ENCODE measurements at places on chromosomes 7 and 10.

DNA sequence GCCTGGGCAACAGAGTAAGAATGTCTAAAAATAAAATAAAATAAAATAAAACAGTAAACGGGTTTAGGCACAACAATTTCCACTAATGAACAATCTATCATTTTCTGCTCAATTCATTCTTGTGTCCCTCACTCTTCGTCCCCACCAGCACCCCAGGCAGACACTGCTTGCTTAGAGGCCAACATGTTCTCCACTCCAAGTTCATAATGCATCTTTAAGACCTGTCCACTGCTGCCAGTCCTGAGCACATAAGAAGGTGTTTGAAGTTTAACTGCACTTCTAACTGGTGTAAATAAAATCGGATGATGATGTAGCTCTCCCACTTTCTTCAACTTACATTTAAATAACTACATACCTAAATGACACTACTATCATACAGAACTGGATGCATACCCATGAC is 13.2 kb downstream of the PDLIM1 start:
- DNase-seq = no peak

GRCh38 chr10:122565766-122566206 is 5.2 kb downstream of the DMBT1 start:
- peak; percentile 50 for DNase-seq

GRCh38 chr10:111082102-111082975 is 5.5 kb downstream of the ADRA2A start:
- DNase-seq = no peak

DNA sequence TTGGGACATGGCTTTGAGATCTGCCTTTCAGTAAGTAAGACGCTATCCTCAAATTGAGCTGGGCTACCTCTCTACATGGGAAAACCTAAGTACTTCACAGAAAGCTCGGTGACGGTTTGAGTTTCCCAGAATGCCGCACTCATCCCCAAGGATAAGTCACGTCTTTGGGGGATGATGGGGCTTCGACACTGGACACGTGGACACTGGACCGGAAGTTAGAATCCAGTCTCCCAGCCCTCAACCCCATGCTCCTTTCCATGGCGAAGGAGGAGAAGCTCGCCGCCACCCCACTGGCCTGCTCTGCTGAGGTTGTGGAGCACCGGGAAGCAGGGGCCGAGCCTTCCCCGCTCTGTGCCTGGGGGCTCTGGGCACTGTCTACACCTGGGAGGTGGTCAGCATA is 27.5 kb downstream of the PTPRE start:
- DNase-seq = no peak

DNA sequence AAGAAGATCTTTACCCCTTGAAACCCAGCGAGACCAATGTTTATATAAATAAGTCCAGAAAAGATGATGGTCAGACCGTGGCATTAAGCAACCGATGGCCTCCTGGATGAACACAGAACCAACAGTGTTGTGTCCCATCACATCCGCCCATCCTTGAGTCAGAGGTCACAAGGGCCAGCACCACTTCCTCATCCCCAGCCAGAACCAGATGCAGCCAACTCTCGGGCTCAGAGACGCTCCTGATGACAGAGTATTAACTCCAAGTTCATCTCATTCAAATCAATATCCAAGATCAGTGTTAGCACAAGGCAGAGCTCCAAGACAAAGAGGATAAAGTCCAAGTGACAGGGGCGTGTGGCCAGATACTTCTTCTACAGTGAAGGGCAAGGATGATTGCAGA is 63.5 kb downstream of the FAM53B start:
- no peak for DNase-seq

GRCh38 chr7:49333180-49333881 is 409.0 kb downstream of the CDC14C start:
- no peak for DNase-seq

DNA sequence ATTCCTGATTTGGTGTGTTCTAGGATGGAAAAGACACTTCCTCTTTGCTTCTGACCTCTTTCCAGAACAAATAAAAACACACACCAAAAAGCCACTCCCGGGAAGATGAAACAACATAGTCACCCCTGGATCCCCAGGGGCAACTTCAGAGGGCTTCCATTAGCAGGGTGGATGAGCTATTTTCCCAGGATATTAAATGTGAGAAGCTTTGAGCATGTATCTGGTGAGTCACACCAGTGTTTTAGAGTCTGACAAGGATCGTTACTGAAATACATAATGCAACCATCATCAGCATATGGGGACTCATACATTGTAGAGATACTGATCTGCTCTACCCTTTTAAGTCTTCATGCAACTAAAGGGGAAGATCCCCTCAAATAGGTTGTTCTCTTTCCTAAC is 115.5 kb upstream of the ZNF438 start:
- no peak for DNase-seq

DNA sequence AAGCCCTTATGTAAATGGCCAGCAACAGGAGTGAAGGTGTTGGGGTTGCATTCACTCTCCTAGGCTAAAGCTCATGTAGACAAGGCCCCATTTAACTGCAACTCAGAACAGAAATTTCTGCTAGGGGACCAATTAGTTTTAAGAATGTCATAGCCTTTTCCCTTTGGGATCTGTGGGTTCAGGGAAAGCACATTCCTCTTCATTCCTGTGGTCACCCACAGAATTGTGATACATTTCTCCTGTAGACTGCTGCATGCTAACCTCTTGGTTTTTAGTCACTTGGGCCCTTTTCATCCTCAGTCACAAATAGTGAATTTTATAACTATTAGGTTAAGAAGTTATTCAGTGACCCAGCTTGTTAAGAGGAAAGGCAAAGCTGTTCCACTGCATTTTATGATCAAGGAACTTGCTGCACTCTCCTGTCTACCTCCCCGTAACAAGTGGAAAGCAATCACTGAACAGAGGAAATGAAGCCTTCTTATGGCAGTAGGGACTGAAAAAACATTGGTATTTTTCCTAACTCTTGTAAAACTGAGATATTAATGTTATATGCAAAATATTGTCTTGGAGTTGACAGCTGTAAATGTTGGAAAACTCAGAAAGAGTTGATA is 124.9 kb downstream of the SND1 start:
- no peak for DNase-seq

DNA sequence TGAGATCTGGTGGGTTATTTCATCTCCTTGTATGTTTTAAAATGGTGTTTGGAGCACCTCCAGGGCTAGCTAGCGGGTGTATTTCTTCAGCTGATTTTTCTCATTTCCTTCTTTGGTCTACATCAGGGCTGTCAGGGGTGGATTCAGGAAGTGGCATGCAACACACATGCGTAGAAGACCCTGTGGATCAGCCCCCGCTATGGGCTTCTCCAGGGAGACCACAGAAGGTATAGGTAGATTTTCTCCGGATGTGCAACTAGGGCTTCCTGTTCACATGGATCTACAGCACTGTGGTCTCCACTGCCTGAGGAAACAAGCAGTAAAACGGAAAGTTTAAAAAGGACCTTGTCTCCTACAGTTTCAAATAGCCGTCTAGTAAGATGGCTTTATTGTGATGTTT is 10.4 kb downstream of the NUB1 start:
- DNase-seq = peak; percentile 67

GRCh38 chr7:38283809-38284208 is 10.4 kb upstream of the TARP start:
- DNase-seq = no peak

DNA sequence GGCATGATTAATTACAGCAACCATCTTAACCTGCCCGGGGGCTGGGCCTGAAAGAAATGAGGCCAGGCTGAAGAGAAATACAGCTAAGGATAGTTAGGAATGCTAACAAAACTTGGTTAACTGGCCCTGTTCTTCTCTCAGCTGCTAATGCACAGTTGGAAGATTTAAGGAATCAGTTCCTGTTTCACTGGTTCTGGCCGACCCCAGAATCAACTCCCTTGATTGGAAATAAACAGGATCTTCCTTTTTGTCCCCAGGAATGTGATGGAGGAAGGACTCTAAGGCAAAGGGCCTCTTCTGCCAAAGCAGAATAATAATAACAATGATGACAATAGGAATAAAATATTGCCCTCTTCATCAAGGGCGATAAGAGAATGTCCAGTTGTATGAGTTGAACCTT is 3.5 kb upstream of the LRMDA start:
- no peak for DNase-seq

GRCh38 chr7:20228654-20229053 is 11.5 kb upstream of the MACC1 start:
- DNase-seq = no peak

- no peak for DNase-seq
These were observed 166.7 kb upstream of the ZNF32 start for GRCh38 chr10:43815181-43815885.

GRCh38 chr7:140232957-140233917 is 56.5 kb upstream of the KDM7A start:
- DNase-seq = no peak

DNA sequence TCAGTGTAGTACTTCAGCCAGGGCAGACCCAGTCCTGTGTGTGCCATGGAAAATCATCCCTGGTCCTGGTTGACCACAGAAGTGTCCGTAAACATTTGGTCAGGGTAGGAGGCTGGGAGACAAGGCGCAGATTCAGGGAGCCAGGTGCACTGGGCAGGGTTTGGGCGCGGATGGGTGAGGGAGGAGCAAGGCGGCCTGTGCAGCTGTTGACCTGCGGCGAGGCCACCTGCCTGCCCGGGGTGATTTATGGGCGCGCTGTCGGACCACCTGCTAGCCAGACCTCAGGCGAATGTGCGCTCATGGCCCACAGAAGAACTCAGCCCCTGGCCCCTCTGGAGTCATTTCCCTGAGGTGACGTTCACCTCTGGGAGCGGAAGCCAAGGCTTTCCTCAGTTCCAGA is 6.6 kb downstream of the SFRP5 start:
- DNase-seq = no peak

DNA sequence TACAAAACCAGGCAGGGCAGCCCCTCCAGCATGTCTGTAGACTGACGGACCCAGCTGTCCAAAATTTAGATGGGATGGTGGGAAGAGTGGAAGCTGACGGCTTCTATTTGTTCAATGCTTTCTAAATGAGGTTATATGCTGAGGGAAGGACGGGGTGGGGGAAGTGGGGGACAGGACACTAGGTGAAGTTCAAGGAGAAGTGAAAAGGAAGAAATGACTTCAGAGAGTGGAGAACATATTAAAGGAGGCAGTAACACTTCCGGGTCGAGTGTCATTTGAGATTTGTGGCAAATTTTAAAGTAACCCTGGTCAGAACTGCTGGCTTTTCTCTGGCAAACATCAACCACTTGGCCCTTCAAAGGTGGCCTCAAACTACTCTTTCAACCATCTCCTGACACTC is 9.4 kb downstream of the PIP4K2A start:
- no peak for DNase-seq

- DNase-seq = no peak
These were observed 76.9 kb downstream of the MAPK8 start for GRCh38 chr10:48383393-48383792.

GRCh38 chr10:30392564-30392990 is 41.4 kb upstream of the MAP3K8 start:
- DNase-seq = peak; percentile 62

DNA sequence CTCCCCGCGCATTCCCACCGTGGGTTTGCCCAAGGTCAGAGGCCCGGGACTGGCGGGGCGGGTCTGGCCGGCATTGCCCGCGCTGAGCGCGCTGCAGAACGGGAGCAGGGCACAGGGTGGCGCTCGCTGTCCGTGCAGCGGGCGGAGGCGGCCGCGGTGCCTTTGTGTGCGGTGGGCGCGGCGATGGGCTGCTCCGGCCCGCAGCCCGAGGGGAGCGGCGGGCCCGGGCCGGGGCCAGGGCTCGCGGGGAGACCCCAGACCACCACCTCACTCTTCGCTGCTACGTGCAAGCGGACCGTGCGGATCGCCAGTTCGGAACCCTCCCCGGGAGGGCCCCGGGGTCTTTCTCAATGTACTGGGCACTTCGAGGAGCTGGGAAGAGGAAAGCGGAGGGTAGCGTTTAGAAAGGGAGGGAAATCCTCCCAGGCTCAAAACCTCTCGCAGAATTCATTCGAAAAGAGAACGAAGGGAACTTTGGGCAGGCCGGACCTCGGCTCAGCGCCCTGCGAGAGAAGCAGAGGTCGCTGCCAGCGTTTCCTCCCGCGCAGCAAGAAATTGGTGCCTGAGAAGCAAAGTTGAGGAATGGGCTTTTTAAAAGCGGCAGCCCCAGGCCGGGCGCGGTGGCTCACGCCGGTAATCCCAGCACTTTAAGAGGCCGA is 8.5 kb downstream of the SP8 start:
- DNase-seq = no peak

GRCh38 chr7:25029075-25029474 is 49.1 kb upstream of the OSBPL3 start:
- no peak for DNase-seq

DNA sequence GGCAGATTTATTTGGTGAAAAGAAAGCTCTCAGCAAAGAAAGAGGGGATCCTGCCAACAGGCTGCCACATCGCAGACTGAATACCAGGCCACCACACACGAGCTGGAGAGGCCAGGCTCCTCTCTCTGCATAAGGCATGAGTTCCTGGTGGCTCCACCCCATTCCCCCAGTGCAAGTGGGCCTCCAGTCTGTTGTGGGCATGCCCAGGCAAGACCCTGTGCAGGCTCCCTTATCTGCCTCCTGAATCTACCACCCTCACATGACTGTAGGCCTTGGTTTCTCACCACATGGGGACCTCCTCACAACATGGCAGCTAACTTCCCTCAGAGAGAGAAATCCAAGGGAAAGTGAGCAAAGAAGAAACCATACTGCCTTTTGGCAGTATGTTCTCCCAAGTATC is 26.7 kb upstream of the CUL1 start:
- no peak for DNase-seq

- DNase-seq = no peak
These were observed 27.6 kb upstream of the GARS1 start for GRCh38 chr7:30567081-30567480.

GRCh38 chr10:23694921-23695824 is 256.3 kb downstream of the OTUD1 start:
- DNase-seq = no peak

GRCh38 chr10:96622013-96622787 is 35.4 kb upstream of the TM9SF3 start:
- DNase-seq = no peak

- no peak for DNase-seq
These were observed 52.1 kb downstream of the FOXL3 start for GRCh38 chr7:341841-342638.

- DNase-seq = no peak
These were observed 2.0 kb downstream of the GFRA1 start for GRCh38 chr10:116270771-116271592.

DNA sequence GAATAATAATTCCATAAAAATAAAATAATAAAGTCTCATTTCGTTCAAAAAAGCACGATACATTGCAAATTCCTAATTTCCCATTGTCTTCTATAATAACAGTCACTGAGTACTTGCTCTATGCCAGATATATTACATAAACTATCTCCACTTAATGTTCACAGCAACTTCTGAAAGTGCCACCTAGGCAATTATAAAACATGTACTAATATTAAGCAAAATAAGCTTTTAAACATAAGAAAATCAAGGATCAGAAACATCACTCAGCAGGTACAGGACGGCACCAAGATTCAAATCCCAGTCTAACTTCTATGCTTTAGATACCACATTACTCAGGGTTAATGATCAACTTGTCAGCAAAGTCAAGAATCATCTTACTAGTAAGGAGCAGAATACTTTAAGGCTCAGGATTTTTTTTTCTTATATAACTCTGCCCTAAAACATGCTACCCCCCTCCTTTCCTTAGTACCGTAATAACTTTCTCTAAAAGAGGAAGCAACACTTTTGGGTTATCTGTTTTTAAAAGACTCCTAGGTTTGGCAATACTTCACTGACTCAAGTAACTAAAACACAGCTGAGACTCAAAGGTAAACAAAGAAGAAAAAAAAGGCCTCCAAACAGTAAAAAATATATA is 51.3 kb downstream of the USP6NL start:
- peak; percentile 43 for DNase-seq

All from KG1 (cell line).